Right kidney (tissue), 9 donors: ENCODE measurements at places on chromosomes 13 and 19.

- no peak for DNase-seq
These were observed 1709.2 kb upstream of the PCDH20 start for GRCh38 chr13:63124863-63125262.

- no peak for DNase-seq
These were observed 10.8 kb upstream of the RABAC1 start for GRCh38 chr19:41969772-41970458.

- no peak for DNase-seq
These were observed 1.2 kb downstream of the GPR12 start for GRCh38 chr13:26759249-26759906.

GRCh38 chr13:77507931-77508776 lies 27.4 kb upstream of the SCEL start:
- DNase-seq: no peak

DNA sequence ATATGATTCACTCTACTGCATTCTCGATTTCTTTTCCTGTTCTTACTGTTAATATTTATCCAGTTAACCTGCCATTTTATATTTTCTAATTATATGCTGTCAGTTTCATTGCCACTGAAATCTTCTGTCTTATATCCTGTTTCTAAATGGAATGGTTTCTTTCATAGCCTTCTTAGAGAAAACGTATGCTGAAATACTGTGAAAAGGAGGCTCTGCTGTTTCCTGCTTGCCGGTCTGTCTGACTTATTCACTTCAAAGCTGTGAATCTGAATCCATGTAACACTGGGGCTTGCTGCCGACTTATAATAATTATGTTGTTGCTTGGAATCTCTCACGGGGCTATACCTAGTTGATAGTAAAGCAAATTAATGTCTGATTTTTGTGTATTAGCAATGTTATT lies 80.0 kb downstream of the GPR12 start:
- DNase-seq: no peak

- DNase-seq: no peak
These were observed 12.3 kb upstream of the ZNF283 start for GRCh38 chr19:43814663-43815352.

GRCh38 chr19:55132453-55133129 lies 15.2 kb upstream of the PPP1R12C start:
- DNase-seq: peak; percentile 39

- no peak for DNase-seq
These were observed 157.4 kb downstream of the TNFSF13B start for GRCh38 chr13:108426893-108427292.

DNA sequence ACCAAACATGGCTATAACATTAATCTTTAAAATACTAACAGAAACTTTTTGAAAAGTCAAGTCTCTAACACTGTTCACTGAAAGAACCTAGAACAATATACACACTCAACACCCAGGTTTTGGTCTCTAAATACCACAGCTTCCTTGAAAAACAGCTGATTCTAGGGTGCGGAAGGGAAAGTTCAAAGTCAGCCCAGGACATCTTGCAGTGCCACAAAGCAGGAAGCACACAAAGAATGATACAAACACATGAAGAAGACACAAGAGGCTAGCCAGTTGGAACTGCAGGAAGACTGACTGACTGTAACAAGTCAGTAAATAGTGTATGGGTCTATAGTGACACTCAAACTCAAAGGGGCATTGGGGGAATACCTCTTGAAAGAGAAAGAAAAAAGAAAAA lies 4.6 kb downstream of the DEDD2 start:
- no peak for DNase-seq

- DNase-seq: no peak
These were observed 3.3 kb downstream of the AMER2 start for GRCh38 chr13:25168790-25169189.

GRCh38 chr19:16893686-16893989 lies 4.8 kb downstream of the F2RL3 start:
- no peak for DNase-seq

GRCh38 chr19:7115721-7116120 lies 46.2 kb downstream of the ZNF557 start:
- DNase-seq: no peak

GRCh38 chr19:39356647-39357046 lies 14.4 kb downstream of the SAMD4B start:
- DNase-seq: no peak

DNA sequence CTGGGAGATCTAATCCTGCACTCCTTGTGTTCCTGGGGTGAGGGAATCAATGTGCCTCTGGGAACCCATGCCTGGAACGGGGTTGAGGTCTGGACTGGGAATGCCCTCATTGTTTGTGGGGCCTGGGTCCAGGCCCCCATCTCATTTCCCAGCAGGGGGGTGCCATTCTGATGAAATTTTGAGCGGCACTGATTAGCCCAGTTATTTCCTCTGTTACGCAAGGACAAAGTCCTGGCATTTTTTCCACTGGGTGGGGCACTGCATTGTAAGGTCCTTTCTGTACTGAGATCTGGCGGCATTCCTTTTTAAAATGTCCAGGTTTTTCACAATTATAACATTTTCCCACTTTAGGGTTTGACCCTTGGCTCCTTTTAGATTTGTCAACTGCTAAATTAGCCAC lies 14.8 kb downstream of the FPR3 start:
- no peak for DNase-seq

DNA sequence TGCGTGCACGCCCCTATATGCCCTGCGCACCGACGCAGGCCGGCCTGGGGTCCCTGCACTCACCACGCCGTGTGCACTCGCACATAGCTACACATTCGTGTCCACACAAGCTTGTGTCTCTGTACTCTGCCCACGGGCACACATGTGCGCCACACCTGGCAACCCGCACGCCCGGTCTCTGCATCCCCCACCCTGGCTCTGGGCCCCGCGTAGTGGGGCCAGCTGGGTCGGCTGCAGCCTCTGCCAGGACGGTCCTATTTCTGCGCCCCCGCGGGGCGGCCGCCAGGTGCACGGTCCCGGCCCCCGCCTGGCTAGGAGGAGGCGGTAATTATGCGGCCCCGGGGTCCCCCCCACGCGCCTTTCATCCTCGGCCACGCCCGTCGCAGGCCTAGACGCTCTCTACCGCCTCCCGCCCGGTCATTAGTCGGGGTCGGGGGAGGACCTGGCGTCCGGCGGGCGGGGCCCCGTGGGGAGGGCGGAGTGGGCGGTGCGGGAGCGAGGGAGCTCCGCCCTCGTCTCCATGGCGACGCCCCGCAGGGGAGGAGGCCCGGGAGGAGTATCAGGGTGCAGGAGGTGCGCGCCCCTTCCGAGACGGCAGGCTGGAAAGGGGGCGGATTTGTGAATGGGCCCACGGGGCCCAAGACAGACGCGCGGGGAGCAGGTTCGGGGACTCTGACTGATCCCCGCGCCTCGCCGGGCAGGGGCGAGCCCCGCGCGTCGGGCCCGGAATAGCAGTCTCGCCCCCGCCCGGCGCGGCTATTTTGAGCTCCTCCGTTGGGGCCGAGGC lies 2.8 kb upstream of the CIRBP start:
- DNase-seq: peak; percentile 95

GRCh38 chr13:97308735-97309429 lies 86.7 kb downstream of the MBNL2 start:
- no peak for DNase-seq

- no peak for DNase-seq
These were observed 50.6 kb downstream of the ELF1 start for GRCh38 chr13:40968416-40969000.

DNA sequence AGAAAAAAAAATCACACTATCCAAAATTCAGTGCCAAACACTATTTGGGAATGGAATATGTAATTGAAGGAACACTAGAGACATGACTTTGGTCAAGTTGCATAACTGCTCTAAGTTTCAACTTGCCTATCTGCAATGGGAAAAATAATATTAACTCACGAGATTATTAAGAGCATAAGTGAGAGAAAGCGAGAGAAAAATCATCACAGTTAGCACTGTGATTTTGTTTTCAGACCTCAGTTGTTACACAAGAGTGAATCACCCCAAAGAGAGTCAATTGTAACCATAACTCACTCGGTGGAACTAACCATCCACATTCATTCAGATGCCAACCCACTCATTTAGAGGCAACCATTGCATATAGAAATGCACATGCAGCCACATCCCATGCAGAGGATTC lies 147.1 kb downstream of the NHLRC3 start:
- no peak for DNase-seq

DNA sequence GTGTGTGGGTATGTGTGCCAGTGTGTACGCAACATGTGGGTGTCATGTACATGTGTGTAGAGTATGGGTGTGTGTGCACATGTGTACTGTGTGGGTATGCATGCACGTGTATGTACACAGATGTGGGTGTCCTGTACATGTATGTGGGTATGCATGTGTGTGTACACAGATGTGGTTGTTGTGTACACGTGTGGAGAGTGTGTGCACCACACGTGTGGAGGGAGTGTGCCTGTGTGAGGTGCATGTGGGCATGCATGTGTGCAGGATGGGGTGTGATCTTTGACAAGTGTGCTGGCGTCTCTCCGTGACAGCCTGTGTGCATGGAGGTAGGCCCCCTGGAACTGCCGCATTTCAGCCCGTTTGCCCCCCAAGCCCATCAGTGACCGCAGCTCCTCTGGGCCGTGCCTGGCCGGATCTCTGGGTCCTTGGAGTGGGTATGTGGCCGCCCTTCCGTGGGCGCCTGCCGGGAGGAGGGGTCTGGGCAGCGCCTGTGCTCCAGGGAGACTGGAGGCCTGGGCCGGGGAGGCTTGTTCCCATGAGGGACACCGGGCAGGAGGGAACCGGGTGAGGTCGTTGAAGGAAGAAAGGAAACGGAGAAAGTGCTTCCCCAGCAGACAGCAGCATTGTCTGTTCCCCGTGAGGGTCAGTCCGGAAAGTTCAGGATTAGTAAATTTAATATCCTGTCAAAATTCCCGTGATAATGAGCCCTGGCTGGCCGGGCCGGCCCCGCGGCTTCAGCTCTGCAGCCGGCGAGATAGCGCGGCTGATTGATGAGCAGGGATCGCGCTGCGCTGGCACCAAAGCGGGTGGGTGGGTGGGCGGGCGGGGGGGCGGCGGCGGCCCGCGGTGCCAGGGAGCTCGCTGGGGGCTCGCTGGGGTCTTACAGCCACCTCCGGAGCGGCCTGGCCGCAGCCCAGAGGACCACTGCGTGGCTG lies 91.1 kb upstream of the SOX1 start:
- DNase-seq: no peak

DNA sequence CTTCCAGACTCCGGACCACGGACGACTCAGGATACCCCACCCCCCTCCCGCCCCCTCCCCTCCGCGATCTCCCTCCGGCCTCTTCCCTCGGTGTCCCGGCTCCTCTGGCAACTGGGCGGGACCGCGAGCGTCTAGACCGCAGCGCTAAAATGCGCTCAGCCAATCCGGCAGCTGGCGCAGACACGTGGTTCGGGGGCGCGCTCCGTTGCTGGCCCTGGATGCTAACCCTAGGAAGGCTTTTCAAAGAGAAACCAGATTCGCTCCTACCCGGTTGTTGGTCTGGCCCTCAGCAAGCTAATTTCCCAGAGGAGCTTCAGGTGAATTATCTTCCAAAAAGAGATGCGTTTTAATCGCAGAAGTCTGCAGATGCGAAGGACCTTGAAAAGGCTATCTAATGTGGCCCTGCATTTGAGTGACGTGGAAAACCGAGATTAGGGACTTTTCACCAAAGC lies at the start of gene DZIP1:
DZIP1 (minus strand) TSS at position 106 of the 452 bp plus-strand sequence. CDS start 2,677 bp downstream, outside the sequence.
- DNase-seq: no peak
